Activated CD8-positive, alpha-beta memory T cell treated with anti-CD3 and anti-CD28 coated beads for 4 hours (primary cell): ENCODE measurements at places on chromosomes 4 and X.

GRCh38 chr4:8472689-8473197 is 32.2 kb downstream of the TRMT44 start:
- DNase-seq = no peak

DNA sequence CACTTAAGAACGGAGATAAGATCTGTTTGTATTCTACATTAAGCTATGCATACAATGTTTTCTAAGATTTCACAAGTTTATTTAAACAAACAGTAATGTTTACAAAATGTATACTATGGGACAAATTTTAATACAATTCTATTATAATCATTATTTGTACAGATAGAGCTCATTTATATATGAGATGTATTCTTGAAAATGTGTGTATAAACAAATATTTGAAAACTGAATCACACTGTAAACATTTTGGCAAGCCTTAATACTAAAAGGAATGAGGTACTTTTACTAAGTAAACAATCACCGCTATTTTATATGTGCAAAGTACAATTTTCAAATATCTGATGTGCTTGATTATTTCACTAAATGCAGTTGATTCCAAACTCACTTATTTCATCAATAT is 119.2 kb upstream of the MAB21L2 start:
- no peak for DNase-seq

DNA sequence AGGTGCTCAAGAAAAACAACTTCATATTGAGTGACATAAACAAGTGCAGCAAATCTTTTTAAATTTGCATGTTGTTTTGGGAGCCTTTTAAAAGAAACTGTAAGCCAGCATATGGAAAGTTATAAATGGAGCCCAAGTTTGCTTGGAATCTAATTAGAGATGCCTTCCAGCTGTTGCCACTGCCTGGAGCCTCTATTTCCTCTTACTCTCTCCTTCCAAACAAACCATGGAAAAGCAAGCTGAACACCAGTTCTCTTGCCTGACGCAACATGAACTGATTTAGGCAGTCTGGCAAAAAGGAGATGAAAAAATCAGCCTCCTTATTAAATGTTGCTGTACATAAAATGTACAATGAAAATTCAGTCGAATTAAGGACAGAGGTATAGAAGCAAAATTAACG is 21.5 kb downstream of the ARSJ start:
- DNase-seq = no peak

DNA sequence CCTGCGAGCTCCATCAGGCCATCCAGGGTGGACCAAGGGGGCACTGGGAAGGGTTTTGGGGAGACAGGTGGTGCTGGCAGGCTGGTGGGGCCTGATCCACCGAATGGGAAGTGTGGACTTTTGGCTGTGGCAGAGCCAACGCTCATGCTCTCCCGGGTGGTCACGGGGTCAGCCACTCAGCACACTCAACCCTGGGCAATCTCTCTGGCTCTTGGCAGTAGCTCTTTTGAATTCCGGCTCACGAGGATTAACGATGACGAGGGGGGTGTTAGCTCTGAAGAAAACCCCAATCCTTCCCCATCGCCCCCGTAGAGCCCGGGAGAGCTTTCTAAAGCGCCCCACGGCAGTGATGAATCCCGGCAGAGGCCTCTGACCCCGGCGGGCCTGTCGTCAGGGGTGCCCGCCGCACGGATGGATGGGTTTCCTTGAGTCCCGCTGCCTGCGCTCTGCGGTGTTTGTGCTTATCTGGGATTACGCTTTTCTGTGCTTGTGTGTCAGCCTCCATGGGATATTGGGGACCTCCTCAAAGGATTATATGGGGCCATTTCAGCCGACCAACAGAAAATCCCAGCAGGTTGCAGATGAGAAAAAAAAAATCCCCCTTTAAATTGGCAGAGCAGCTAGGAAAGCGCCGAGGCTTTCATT is 156.8 kb upstream of the PSAPL1 start:
- no peak for DNase-seq

DNA sequence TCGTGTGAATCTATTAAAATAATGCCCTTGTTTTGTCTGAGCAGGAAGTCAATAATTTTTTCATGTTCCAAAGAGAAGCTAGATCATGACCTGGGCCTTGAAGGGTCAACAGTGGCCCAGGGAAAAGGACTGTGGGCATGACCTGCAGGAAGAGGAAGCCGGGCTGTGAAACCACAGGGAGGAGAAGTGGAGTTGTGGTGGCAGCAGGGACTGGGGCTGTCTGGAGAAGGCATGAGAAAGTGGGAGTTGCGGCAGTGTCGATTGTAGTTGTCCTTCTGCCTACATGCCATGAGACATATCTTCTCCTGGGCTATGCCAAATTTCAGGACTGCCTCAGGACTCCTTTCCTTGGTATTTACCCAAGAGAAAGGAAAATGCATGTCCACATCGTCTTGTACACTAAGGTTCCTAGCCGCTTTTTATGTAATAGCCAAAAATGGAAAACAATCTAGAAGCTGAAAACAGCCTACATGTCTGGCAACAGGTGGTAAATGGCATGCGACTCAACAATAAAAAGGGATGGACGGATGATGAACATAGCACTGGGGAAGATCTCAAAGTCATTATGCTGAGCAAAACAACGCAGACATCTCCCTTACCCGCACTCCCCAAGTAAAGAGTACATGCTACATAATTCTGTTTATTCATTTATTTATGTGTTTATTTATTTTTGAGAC is 13.6 kb upstream of the PTTG2 start:
- DNase-seq = no peak

DNA sequence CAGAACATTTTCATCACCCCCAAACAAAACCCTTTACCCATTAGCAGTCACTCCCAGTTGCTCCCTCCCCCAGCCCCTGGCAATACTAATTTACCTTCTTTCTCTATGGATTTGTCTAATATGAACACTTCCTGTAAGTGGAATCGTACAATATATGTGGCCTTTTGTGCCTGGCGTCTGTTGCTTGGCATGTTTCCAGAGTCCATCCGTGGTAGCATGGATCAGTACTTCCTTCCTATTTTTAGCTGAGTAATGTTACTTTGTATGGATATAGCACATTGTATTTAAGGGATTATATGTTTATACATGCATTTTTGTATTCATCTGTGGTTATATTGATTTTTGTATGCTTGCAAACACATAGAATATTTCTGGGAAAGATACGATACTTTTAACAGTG is 48.2 kb downstream of the PPEF1 start:
- DNase-seq = no peak

DNA sequence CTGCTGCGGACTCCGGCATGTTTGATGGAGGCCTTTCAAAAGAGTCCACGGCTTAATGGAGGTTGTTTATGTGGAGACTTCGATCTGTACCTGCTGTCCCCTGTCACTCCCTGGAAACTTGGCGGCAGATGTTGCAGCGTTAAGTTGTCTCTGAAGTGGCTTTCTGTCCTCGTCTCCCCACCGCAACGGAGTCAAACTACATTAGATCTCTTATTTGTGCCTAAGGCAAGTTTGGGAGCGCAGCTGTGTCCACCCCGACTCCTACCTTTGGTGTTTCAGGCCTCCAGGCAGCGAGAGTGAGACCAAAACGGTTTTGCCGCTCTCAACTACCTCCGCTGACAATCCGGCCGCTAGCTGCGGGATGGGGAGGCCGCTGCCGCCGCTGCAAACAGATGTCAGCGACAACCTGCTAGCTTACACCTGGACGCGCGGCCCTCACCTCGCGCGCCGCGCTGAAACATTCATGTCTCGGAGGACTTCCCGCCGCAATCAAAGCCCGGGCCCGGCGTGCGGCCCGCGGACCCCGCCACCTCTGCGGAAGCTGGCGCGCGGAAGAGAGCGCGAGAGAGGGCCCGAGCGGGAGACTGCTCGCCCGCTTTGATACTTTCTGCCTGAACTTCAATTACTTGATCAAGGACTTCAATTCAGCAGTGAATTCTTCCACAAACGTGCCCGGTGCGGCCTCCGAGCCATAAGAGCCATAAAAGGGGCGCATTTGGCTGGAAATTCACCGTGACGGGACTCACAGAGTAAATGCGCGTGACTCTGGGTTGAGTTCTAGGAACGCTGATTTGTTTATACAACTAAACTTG is 108.4 kb downstream of the ANTXR2 start:
- no peak for DNase-seq

- no peak for DNase-seq
These were observed 2.2 kb downstream of the BTK start for GRCh38 chrX:101383679-101384205.

DNA sequence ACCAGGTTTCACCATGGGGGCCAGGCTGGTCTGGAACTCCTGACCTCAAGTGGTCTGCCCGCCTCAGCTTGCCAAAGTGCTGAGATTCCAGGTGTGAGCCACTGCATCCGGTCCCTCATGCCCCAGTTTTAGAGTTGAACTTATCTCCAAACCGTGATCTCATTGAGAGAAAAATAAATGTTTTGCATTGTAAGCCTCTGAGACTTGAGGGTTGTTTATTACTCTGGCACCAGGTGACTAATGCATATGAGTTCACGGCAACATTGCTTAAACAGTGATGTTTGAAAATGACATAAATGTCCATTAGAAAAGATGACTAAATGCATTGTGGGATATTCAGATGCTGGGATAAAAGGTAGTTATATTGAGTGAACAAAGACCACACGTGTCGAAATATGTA is 22.9 kb upstream of the FAT1 start:
- DNase-seq = no peak

GRCh38 chr4:76386566-76387305 is 34.2 kb downstream of the CCDC158 start:
- DNase-seq = no peak

DNA sequence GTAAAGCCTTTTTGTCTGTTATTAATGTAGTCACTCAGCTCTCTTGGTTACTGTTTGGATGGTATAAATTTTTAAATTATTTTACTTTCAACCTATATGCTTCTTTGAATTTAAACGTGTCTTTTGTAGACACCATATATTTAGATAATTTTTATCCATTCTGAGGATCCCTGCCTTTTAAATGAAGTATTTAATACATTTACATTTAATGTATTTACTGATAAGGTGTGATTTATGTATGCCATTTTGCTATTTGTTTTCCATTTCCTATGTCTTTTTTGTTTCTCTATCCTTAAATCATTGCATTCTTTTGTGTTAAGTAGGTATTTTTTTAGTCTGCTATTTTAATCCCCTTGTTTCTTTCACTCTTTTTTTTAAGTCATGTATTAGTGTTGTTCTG is 238.0 kb downstream of the RAB28 start:
- DNase-seq = no peak

- no peak for DNase-seq
These were observed 263.0 kb upstream of the ZFP42 start for GRCh38 chr4:187732524-187732923.

GRCh38 chr4:157076578-157076947 is 613 bp downstream of the GLRB start:
- no peak for DNase-seq

GRCh38 chr4:32136081-32136787 is 1416.1 kb downstream of the PCDH7 start:
- DNase-seq = no peak

- DNase-seq = no peak
These were observed 264.5 kb downstream of the RCHY1 start for GRCh38 chr4:75249739-75250138.

DNA sequence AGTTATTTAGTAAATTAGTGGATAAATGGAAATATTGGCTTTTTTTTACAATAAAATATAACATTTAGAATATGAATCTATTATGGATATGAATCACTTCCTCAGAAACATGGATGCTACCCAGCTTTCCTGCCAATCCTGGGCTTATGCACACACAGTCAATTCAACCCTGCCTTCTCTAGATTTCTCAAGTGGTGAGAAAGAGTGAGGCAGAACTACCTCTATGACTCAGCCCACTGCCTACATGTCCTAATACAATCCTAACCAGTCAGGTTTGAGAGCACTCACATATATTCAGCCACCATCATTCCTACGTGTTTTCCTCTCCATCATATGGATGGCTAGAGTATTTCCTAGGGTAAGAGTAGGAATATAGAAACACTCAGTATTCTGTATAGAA is 91.1 kb upstream of the ANKRD50 start:
- no peak for DNase-seq

GRCh38 chr4:77310931-77311330 is 153.9 kb downstream of the CCNG2 start:
- DNase-seq = no peak

DNA sequence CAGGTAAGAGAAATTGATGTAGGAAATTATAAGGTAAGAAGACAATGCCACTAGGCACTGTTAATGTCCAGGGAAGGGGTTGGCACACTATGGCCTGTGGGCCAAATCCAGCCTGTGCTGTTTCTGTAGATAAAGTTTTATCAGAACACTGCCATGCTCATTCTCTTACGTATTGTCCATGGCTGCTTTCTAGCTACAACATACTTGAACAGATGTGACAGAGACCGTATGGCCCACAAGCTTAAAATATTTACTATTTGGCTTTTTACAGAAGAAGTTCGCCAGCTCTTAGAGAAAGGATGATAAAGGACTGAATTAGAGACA is 168.0 kb downstream of the CDS1 start:
- DNase-seq = no peak

DNA sequence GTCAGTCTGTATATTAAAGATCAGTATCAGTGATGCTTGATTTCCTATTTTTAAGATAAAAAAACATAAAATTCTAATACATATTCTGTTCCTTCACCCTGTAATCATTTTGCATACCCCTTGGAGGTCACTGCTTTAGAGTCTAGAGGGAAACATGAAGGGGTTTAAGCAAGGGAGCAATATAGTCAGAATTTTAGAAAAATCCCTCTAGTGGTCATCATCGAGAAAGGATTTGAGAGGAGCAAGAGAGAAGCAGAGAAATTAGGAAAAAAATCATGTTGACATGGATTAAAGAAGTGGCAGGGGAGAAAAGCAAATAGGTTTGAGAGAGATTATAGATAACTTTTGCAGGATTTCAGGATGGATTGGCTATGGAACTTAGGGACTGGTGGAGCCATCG is 11.1 kb downstream of the APEX2 start:
- DNase-seq = no peak

GRCh38 chrX:139877710-139878414 is 55.0 kb downstream of the ATP11C start:
- DNase-seq = no peak

DNA sequence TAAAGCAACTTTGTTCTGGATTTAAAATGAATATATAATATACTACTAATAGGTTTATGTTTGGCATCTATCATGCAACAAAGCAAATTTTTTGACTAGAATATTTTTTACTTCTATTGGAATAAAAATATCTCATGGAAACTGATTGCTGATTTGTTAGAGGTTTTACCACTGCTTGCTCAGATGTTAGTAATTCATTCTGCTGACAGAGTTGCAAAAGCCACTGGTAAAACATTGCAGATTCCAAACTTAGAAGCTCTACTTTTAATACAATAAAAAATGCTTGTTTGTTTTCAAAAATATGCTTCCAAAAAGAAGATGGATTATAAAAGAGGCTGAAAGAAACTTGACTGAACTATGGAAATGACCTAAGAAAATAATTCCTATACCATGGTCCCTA is 795.2 kb downstream of the PCDH18 start:
- DNase-seq = no peak

GRCh38 chr4:20017070-20017776 is 234.5 kb upstream of the SLIT2 start:
- no peak for DNase-seq

GRCh38 chr4:145740806-145741205 is 60.9 kb downstream of the C4orf51 start:
- DNase-seq = no peak

DNA sequence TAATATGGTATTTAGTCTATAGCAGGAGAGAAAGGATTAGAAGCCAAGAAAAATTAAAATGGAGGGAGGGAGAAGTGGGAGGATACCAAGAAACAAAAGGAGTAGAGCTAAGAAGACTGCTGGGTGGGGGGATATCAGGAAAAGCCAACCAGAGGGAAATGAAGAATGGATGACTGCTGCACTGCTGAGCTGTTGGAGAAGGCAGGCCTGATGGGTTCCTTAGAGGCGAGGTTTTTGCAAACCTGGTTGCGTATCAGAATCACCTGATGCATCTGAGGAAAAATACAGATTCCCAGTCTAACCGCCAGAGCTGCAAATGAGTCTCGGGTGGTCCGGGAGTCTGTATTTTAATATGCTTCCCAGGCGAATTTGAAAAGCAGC is 1.5 kb downstream of the PGRMC1 start:
- DNase-seq = no peak
